ENCODE measurements at places on chromosomes 1 and 21. TPM values are rescaled to one million over a fixed set of nuclear protein-coding genes. Genes with fewer than 3 reads are reported as not detected.

The REN gene
- total RNA-seq, result not detected

GRCh38 chr1:150621497-150622302 is 7.7 kb downstream of the ENSA start:
- DNase-seq, result no peak

The NHLH1 gene
- total RNA-seq, result not detected

DNA sequence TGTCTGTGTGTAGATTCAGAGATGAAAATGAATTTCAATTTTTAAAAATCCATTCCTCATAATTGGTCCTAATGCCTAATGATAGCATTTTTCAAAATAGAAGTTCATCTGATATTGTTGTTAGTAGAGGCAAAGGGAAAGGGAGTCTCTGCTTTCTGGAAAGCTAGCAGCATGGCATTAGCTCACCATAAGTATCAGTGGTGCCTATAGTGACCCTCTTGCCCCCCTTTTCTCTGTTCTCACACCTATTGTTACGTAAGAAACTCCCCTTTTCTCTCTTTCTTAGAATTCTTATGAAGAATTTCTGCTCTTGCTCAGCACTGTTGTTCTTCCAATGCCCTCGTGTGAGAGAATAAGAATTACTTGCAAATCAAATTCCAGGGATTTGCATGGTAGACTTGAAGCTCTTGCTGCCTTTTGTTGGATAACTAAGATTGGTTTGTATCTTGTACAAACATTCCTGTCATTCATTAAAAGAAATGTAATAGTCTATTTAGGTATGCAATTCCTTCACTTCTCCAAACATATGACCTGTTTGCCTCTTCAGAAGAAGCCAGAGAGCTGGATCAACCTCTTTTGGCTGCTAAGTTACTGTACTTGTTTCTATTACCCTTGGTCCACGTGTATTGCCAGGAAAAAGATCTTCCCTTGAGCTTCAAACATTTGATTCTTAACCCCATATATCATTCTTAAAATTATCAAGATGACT is 69.2 kb upstream of the MAGI3 start:
- DNase-seq, result no peak

DNA sequence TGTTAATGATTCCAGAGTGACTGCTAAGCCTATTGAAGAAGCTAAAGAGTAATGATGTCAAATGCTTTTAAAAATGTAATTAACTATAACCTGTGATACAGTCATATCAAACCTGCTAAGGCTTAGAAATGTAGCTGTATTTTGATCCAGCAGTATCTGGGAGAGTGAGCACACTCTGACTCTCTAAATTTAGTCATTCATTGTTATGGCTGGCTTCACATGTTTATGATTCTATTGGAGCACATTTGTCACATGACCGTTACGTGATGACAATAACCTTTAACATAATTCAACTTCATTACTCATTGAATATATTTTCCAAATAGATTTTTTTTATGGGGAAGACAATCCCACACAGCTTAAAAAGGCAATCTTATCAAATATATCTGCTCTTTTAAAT is 587.1 kb downstream of the LMO4 start:
- no peak for DNase-seq

- DNase-seq, result no peak
Observed at GRCh38 chr1:4027008-4027407, 126.9 kb upstream of the C1orf174 start.

GRCh38 chr1:26684763-26685508 is 10.9 kb upstream of the ARID1A start:
- DNase-seq, result no peak

GRCh38 chr1:228311091-228311490 is 95.5 kb downstream of the TRIM11 start:
- no peak for DNase-seq

DNA sequence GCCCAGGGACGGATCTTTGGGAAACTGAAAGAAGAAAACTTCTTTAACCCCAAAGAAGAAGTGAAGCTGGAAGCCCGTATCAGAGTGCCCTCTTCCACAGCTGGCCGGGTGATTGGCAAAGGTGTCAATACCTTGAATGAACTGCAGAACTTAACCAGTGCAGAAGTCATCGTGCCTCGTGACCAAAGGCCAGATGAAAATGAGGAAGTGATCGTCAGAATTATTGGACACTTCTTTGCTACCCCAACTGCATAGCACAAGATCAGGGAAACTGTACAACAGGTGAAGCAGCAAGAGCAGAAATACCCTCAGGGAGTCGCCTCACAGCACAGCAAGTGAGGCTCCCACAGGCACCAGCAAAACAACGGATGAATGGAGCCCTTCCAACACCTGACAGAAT is 114.0 kb downstream of the NBPF12 start:
- no peak for DNase-seq

The ZNF683 gene
- total RNA-seq, result 0.14 TPM

- DNase-seq, result no peak
Observed at GRCh38 chr21:37364722-37365121, 1.9 kb upstream of the DYRK1A start.

DNA sequence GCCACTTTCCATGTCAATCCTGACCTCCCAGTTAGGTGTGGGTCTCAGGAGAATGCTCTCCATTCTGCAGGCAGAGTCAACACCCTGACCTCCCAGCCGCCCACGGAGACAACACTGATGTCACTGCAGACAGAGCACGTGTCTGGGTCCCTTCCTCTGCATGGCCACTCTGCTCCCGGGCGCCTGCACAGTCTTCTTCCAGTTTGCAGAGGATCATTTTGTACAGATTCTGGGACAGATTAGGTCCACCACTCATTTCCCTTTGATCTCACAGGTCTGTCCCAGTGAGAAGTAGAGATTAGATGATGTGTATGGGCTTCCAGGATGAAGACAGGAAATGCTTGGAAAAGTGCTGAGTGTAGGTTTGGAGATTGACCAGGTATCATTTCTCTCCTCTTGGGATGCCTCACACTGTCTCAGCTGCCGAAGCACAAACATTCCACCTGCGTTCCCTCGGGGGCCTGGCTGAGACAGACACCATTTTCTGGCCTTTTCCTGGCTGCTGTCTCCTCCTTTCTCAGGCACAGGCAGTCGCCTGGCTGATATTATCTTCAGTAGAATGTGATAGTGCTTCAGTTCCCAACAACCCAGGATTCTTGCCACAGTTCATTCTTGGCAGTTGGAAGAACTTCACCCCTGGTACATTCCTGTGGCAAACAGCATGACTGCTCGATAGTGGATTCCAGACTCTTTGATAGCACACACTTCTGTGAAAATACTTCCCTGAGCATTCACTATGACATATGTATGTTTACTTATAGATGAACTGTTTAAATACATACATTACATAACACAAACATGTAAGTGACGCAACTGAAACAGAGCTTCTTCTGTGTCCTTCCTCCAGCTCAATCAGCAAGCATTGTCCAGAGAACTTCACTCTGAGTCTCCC is 7.9 kb downstream of the MYBPHL start:
- no peak for DNase-seq

The CGN gene
- total RNA-seq, result 0.22 TPM

DNA sequence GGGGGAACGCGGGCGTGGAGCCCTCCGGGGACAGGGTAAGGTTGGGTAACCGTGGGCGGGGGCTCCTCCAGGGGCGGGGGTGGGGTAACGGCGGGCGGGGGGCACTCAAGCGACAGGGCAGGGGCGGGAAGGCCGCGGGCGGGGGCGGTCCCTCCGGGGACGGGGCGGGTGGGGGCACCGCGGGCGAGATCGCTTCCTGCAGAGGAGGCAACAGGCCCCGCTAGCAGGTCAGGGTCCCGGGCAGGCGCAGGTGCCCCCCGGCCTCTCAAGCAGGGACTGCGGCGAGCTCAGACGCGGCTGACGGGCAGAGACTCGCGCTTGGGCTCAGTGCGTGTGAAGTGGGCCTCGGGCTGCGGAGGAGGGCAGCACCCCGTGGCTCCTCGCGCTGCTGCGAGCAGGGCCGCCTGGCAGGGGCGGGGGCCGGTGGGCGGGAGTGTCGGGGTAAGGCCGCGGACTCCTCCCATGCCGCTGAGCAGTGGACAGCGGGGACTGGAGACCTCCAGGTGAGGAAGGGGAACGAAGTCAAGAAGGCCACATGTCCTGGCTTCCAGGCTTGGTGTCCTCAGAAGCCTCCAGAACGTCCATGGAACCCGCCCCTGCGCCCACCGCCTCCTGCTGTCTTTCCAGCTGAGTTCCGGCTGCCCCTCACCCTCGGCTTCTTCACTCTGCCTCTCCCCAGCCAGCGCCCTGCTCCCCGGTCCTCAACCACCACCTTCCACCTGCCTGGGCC is 627 bp upstream of the GNB1 start:
- DNase-seq, result peak; percentile 89

- DNase-seq, result no peak
Observed at GRCh38 chr1:80217377-80217986, 1211.0 kb upstream of the ADGRL4 start.

- no peak for DNase-seq
Observed at GRCh38 chr1:63981408-63981773, 207.6 kb downstream of the ROR1 start.

DNA sequence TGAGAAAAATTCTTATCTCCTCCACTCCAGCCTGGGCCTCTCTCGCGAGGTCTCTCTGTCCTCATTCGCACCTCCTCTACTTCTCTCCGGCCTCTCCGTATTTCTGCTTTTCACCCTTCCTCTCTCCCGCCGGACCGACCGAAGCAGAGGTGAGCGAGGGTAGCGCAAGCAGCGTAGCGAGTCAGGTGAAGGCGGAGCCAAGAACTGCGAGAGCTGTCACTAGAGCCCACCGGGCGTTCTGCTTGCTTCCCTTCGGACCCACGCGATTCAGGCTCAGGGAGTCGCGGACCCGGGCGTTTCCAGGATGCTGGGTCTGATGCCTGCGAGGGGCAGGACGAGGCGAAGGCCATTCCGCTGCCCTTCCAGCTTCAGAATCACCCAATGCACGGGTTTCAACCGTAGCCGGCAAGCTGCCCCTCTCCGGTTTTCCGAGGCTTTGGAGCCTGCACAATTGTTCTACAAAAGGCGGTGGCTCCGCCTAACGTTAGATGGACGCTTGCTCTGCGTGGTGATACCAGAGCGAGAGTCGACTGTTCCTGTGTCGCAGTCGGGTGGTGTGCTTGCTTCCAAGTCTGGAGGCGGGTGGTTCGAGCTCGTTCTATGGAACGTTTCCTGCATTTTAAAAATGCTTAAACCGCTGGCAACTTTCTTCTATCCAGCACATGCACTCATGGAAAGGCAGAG is 310.2 kb downstream of the FAM72C start:
- no peak for DNase-seq

The RGS18 gene
- 1.3 TPM for total RNA-seq

Measured in Right ventricle myocardium inferior (tissue), 1 donor.